ENCODE measurements at places on chromosomes 13 and 19.
A peak's percentile ranks its signal among the peaks of the same experiment; 100 is the strongest.

GRCh38 chr13:73702419-73703071 lies 431.7 kb downstream of the KLF12 start:
- no peak for DNase-seq

DNA sequence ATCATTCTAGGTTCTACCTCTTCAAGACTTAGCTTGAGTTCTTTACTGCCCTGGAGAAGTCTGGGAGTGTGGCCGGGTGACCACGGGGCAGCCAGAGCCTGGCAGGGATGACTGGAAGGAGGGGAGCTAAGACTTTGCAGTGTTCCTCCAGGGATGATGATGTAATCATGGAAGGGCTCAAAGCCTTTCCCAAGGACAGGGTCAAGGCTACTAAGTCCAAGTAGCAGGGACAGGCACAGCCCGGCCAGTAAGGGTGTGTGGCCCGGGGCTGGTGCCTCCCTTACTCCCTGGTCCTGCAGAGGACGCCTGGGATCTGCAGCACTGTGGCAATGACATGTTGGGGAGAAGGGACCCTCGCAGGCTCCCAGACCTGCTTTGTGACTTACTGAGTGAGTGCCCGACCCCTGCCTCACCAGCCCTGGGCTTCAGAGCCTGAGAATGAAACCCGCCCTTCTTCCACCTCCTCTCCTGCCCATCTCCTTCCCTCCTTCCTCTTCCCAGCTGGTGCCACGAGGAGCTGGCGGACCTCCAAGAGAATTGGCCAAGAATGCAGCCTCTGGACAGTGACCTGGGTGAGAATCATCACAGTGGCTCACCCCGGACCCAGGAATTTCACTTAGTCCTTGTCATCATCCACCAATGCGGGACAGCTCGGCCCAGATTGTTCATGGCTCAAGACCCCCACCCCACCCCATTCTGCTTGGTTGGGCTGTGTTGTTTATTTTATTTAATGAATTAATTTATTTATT lies 15.6 kb upstream of the FBXO17 start:
- no peak for DNase-seq

DNA sequence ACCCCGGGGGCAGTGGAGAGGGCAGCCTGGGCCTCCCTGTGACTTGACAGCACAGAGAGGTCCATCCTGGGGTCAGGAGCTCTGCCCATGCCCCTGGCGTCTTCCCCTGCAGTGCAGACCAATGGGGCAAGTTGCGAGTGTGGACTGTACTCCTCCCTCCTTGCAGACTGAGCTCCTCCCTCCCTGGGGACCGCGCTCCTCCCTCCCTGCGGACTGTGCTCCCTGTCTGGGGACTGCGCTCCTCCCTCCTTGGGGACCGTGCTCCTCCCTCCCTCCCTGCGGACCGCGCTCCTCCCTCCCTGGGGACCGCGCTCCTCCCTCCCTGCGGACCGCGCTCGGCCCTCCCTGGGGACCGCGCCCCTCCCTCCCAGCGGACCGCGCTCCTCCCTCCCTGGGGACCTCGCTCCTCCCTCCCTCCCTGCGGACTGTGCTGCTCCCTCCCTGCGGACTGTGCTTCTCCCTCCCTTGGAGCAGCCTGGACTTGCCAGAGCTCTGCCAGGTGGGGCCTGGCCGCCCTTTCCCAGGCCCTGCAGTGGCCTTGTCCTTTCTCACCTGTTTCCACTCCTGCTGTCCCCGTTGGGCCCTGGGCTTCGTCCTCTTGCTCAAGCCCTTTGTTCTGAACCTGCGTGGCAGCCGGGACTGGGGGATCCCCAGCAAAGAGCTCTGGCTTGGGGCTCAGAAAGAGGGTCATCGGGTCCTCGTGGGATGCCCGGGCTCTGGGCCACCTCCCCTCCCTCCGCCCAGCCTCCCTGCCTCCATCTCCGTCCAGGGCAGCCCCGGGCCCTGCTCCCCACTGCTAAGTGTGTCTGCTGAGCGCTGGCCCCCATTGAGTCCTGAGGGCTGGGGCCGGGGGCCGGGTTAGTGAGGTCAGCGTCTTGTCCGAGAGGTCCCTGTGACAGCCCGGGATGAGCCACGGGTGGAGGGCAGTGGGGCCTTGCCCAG lies 6.8 kb downstream of the GAMT start:
- no peak for DNase-seq

- peak; percentile 26 for DNase-seq
Measured at GRCh38 chr13:49421391-49421790, 22.5 kb downstream of the CAB39L start.

GRCh38 chr19:46173886-46174480 lies 25.9 kb downstream of the IGFL2 start:
- DNase-seq: no peak

- DNase-seq: no peak
Measured at GRCh38 chr19:50854636-50855410, at the start of gene KLK3. TSS of gene KLK3 (plus strand) at chr19:50854915. CDS start at chr19:50854956, 41 bp downstream.

GRCh38 chr13:112997188-112998130 lies 28.4 kb downstream of the MCF2L start:
- no peak for DNase-seq

DNA sequence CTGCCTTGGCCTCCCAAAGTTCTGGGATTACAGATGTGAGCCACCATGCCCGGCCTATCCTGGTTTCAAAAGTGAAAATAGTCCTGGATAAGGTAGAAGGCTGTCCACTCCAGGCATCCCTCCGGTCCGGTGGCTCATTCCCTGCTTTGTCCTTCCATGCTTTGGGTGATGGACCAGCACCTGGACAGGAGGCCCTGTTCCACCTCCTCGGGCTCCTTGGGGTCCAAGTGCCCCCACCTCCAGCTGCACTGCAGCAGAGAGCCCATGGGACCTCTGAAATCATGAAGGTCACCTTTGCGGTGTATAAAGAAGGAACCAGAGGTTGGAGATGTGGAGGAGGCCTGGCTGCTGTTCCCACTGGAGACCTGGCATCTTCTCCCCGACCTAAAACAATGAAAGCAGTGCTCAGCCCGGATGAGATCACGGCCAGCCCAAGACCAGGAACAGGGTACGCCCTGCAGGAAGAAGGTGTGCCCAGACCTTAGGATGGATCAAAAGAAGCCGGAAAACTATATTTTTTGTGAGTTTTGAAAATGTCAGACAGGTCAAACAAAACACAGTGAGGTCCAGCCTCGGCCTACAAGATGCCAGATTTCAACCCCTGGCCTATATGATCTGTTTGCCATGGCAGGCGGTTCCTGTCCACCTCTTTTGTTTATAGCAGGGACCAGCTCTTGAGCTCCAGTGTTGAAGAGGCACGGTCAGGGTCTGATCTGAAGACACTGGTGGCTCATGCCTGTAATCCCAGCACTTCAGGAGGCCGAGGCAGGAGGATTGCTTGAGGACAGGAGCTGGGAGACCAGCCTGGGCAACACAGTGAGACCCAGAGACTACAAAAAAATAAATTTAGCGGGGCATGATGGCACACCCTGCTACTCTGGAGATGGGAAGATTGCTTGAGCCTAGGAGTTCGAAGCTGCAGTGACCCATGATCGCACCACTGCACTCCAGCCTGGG lies 5.8 kb downstream of the LSR start:
- DNase-seq: no peak

- no peak for DNase-seq
Measured at GRCh38 chr13:39787086-39787487, 131.6 kb downstream of the COG6 start.

DNA sequence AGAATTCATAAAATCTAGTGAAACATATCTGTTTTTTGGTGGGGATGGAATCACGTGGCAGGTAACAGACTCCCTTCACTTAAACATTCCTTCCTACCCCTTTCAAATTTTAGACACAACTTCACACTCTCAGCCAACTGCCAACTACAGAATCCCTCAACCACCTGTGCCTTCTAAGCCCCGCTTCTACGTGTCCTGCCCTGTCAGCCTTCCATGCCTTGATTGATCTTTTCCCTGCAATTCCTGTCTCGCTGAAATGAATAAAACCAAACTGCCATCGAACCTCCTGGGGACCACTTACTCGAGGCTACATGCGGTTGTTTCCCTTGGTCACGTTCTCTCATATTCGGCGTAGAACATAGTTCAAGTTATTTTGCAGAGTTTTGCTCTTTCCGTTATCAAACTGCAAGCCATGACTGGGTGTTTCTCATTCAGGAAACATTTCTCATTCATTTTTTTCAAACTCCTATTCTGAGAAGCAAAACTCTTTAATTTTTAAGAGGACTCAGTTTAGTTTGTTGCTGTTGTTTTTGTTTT lies 1.1 kb downstream of the ZNF625 start:
- no peak for DNase-seq

DNA sequence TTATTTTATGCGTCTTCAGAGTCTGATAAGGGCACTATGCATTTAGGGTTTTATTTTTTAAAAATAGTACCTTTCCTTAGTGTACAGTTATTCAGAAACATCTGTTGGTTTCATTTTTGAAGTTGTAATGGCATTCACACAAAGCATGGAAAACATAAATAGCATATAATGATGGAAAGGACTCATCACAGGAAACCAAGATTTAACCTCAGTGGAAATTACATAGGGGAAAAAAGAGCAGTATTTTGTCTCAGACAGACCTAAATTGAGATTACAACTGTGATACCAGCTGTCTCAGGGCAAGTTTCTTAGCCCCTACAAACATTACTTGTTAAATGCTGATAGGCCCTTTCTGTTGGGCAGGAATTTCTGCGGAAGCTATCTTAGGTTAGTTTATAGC lies 57.2 kb downstream of the NHLRC3 start:
- DNase-seq: no peak

DNA sequence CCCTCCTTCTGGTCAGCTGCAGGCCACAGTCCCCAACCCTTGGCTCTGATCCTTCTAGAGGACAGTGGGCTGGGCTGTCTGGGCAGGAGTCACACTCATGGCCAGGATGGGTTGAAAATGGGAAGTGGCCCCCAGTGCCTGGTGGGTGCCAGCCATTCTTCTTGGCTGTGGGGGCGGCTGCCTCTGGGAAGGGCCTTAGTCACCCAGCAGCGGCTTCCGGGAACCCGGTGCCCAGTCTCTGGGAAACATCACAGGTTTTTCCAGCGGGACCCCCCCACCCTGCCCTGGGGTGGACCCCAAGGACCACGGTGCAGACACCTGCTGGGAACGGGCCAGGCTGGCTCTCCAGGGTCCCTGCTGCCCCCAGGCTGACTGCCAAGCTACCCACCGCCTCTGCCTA lies 27.3 kb upstream of the SLC7A10 start:
- DNase-seq: no peak

- peak; percentile 51 for DNase-seq
Measured at GRCh38 chr13:41312176-41312500, 1.1 kb downstream of the NAA16 start.

DNA sequence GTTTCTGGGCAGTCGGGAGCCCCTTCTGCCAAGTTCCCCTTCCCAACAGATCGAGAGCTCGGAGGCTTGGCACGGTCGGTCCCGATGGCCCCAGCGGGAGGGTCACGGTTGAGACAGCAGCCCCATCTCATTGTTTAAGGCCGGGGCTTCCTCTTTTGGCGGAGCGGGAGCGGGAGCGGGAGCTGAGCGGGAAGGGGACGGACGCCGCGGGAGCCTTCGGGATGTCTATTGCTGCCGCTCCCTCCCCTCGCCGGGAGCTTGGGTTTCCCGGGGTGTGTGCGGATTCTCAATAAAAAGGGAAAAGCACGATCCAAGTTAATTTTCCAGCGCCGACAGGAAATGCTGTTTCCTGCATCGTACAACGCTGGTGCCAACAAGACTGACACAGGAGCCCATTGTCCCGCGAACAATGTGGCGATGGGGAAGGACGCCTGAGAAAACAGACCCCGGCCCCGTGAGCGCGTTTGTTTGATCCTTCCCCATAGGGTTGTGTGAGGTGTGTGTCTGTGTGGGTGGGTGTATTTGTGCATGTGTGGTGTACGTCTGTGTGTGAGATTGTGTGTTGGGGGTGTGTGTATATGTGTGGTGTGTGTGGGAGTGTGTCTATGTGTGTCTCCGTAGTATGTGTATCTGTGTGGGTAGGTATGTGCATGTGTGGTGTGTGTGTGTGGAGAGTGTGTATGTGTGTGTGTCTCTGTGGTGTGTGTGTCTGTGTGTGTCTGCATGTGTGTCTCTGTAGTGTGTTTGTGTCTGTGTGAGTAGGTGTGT lies 36.3 kb upstream of the FLT1 start:
- no peak for DNase-seq

DNA sequence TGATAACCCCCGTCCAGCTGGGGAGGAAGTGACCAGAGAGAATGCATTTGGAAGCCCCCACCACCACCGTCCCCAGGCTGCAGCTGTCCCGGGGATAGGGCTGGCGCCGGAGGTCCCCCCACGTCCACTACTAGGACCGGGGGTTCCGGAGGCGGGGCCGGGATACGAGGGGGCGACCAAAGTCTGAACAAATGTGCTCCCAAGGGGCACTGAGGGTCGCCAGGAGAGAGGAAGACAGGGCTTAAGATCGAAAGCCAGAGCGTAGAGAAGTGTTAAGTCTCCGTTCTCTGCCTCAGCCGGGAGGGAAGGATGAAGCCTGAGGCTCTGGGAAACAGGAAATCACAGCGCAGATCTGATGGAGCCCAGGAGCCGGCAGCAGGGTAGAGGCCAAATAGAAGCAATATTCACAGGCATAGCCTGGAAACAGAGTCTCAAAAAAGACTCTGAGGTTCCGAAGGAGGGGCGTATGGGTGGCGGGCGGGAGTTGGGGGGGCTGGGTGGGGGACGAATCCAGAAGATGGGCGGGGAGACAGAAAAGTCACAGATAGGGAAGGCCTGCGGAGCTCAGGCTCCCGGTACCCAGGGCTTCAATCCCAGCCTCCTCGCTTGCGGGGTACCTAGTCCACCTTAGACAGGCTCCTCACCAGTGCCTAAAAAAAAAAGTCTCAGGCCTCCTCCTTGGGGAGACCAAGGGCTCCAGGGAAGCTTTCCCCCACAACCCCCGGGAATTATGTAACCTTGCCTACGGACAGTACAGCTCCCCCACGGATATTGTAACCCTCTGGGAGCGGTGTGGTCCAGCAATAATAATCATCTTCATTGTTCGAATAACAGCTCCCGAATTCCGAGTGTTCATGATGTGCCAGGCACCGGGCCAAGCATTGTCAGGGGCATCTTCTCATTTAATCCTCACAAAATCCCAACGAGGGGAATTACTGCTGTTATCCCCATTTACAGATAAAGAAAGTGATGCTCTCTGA lies 1.1 kb upstream of the ERF start:
- DNase-seq: no peak

DNA sequence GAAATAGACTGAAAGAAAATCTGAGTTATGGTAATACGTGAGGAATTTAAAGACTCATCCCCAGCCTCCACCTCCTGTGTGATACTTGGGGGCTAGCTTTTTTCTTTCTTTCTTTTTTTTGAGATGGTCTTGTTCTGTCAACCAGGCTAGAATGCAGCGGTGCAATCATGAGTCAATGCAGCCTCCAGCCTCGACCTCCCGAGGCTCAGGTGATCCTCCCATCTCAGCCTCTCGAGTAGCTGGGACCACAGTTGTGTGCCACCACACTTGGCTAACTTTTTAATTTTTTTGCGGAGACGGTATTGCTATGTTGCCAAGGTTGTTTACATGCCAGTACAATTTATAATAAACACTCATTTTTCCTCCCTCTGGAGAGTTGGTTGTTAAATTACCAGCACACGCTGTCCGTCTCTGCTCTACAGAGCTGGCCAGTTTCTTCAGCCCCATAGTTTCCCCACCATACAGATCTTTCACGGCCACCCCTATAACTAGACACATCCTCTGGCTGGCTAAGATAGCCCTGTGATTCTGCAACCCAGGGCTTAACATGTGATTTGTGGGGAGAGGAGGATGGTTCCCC lies 4.8 kb downstream of the TNFSF9 start:
- no peak for DNase-seq

Data from CD8-positive, alpha-beta T cell (primary cell).